ENCODE measurements at places on chromosomes 7 and 10.

GRCh38 chr10:58278962-58279307 lies 10.0 kb downstream of the CISD1 start:
- DNase-seq = no peak

DNA sequence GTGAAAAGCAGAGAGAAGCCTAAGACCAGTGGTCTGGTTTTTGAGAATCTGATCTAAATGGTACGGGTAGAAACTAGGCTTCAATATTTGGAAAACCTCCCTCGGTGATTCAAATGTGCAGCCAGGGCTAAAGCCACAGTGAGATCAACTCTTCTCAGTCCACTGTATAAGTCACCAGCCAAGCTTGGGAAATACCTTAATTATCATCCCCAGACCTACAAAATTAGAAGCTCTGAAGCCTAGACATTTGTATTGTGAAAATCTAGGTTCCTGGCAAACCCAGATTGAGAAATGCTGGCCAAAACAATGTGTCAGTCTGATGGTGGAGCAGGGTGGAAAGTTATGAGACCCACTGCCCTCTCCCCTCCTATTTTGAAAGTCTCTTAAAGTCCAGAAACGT lies 131.7 kb downstream of the DGKI start:
- peak; percentile 85 for DNase-seq

- DNase-seq = no peak
Measured at GRCh38 chr7:26599982-26600381, 264.4 kb downstream of the SKAP2 start.

GRCh38 chr10:76428551-76429367 lies 997.3 kb downstream of the LRMDA start:
- DNase-seq = peak; percentile 83

DNA sequence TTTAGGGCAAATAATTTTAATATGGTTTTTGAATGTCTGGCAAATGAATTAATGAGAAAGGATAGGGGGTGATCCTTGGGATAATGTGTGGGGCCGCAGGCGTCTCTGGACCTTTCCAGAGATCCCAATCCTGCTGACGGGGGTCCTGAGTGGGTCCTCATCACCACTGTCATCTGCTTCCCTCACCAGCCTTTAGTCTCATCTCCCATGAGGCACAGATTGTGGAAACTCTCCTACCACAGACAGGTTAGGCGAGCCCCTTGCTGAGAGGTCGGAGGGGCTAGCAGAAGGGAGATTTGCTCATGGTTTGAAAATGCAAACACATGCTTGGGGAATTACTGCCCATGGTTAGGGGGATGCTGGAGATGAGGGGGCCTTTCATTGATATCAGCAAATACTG lies 484.6 kb downstream of the RPS24 start:
- DNase-seq = no peak

- DNase-seq = no peak
Measured at GRCh38 chr7:155721056-155721455, 76.6 kb downstream of the RBM33 start.

DNA sequence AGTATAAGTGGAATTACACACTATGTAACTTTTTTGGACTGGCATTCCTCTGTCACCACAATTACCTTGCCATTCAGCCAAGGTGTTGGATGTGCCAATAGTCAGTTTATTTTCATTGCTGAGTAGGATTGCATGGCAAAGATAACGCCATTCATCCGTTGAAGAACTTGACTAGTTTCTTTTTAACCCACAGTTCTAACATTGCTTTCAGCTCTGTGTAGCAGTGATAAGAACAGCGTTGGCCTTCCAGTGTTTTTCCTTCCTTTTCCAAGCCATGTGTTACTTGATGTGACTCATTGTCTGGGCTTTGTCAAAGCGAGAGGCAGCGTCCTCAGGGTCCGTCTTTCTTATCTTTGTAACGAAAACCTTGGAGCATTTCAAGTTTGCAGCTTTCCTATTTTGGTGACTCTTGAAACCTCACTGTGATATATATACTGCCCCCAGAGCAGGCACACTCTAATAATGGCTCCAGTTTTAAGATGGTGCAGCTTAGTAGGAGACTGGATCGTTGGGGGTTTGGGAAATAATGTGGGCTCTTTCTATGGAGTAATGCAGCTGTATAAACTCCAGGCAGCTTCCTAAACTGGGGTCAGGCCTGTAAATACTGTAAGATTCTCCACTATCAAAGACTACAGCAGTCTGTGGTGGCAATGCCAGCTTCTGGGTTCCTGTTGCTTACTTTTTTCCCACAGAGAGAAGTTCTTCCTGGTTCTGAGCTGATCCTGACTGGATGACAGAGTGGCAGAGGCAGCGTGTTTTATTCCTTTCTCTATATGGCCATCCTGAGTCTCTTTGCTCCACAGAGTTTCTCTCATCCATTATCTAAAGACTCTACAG lies 41.7 kb downstream of the AKR1E2 start:
- DNase-seq = peak; percentile 58

- DNase-seq = no peak
Measured at GRCh38 chr10:102287991-102288390, 42.7 kb downstream of the GBF1 start.

- DNase-seq = no peak
Measured at GRCh38 chr7:88280801-88281200, 25.9 kb downstream of the STEAP4 start.

DNA sequence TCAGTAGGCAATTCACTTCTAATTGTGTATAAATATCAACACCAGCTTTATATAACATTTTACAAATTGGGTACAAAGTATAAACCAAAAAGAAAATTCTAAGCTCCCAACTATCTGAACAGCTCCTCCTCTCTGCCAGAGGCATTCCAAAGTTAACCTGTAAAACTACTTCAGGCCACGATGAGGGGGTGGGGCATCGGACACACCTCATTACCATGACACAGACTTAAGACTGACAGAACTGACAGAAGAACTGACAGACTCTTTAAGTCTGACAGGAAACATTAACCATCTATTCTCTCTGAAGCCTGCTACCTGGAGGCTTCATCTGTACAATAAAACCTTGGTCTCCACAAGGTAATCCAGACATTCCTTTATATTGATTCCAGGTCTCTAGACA lies 12.3 kb downstream of the ESYT2 start:
- no peak for DNase-seq

DNA sequence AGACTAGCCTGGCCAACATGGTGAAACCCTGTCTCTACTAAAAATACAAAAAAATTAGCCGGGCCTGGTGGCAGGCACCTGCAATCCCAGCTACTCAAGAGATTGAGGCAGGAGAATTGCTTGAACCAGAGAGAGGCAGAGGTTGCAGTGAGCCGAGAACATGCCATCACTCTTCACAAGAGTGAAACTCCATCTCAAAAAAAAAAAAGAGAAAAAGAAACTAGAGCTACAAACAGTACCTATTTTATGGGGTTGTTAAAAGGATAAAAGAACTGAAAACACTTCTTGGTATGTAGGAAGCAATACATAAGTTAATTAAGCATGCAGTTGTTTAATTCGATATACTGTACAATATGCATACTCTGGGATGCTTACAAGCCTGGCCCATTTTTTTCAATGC lies 216.9 kb downstream of the SORCS1 start:
- no peak for DNase-seq

DNA sequence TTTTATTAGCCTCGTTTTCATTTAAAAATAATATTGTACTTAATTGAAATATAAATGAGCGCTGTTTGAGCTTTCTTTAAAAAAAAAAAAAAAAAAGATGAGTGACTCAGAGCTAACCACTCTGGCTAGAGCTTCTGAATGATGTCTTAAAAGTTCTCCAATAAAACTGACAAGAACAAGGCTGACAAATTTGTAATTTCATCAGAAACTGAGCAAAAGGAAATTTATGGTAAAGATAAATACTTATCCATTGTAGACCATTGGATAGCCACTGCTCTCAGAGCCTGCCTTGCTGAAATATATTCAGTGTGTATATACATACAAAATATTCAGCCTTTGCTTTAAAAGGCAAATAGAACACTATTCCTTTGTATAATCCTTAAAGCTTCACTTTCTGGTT lies 91.2 kb upstream of the OIT3 start:
- DNase-seq = peak; percentile 56

- no peak for DNase-seq
Measured at GRCh38 chr10:32489901-32490300, 44.0 kb downstream of the CCDC7 start.

GRCh38 chr7:145151676-145152075 lies 315.8 kb upstream of the TPK1 start:
- no peak for DNase-seq

- DNase-seq = no peak
Measured at GRCh38 chr7:89042940-89043339, 247.4 kb upstream of the TEX47 start.

GRCh38 chr10:113566888-113567287 lies 14.0 kb downstream of the HABP2 start:
- no peak for DNase-seq

DNA sequence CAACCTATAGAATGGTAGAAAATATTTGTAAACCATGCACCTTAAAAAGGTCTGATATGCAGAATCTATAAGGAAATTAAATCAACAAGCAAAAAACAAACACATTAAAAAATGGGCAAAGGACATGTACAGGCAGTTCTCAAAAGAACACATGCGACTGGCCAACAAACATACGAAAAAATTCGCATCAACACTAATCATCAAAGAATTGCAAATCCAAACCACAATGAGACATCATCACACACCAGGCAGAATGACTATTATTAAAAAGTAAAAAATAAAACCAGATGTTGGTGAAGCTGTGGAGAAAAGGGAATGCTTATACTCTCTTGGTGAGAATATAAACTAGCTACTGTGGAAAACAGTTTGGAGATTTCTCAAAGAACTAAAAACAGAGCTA lies 33.2 kb downstream of the TMEM229A start:
- peak; percentile 0 for DNase-seq

DNA sequence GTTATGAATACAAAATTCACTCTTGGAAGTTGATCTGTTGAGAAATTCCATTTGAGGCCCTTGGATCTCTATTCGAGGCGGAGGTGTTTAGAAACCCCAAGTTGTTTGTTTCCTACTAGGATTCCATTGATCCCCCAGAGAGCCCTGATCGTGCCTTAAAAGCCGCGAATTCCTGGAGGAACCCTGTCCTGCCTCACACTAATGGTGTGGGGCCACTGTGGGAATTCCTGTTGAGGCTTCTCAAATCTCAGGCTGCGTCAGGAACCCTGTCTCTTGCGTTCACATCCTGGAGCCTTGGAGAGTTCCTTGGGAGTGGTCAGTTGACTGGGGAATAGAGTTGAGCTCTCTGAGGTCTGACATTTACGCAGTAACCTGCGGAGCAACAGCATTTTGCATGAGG lies 1.2 kb downstream of the CFAP69 start:
- peak; percentile 79 for DNase-seq

GRCh38 chr7:46854958-46855473 lies 726.9 kb downstream of the TNS3 start:
- DNase-seq = peak; percentile 86

DNA sequence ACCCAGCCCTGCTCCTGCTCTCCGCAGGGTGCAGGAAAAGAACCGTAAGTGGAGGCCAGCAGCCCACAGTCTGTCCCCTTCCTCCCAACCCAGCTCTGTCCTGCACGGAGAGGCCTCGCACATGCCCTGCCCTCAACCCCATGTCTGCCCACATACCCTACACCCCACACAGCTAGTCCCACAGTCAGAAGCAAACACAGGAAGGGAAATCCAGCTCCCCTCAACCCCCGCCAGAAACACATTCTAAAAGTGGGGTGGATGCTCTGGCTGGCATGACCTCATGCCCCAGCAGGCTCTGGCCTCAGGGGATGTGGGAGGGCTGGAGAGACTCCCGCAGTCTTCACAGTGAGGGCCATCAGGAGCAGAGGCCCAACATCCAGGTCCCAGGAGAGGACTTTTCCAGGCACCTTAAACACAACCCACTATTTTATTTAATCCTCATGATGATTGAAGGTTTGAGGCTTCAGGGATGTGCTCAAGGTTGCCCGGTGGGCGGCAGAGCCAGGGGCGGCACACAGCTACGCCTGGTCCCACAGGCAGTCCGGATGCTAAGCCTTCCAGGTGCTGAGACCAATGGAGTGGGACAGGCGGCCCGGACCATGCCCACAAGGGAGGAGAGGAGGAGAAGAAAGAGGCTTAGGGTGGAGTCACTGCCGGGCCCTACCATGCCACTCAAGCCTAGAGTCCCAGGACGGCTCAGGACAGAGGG lies 29.9 kb downstream of the CALML5 start:
- DNase-seq = no peak

- DNase-seq = peak; percentile 78
Measured at GRCh38 chr10:119445311-119445934, 97.1 kb downstream of the RGS10 start.

- DNase-seq = no peak
Measured at GRCh38 chr10:24911029-24911428, 41.4 kb downstream of the PRTFDC1 start.

GRCh38 chr7:70608229-70608628 lies 523.7 kb upstream of the GALNT17 start:
- DNase-seq = no peak

DNA sequence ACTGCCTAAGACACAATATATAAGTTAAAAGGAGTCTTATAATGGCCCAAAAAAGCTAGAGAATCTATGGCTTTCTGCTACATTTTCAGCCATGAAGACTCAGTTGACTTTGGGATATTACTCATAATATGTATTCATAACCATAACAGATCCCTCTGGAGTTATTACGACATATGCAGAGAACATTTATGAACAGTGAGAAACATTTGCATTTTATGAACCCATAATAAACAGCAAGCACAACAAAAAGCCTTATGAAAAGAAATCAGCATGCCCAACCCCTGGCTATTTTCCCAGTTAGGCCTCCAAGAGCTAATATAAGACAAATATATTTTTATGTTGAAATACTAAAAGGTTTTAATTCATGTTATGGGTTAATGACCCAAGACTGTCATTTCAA lies 52.4 kb downstream of the ARMH3 start:
- DNase-seq = no peak

GRCh38 chr7:131320603-131321002 lies 7.1 kb upstream of the MKLN1 start:
- no peak for DNase-seq

DNA sequence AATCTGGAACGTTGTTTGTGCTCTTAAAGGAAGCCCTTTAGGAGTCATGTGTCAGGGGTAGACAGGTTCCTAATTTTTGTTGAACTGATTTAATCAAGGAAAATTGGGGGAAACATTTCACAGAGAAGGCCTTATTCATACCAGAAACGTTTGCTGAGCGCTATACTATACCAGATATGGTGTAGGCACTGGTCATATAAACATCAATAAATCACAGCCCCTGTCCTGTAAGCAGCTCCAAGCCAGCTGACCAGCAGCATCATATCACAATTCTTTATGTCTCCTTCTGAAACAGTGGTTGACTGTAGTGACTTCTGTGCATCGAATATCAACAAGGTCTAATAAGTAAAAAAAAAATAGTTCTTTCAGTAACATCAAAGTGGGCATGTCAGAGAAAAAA lies 1.1 kb downstream of the TMEM178B start:
- no peak for DNase-seq

GRCh38 chr7:85820702-85821443 lies 634.0 kb upstream of the SEMA3D start:
- no peak for DNase-seq
